Stimulated activated CD4-positive, alpha-beta T cell treated with anti-CD3 and anti-CD28 coated beads, Interleukin-1b, Interleukin-23, amount 100 ng/mL, for 48 hours (primary cell): ENCODE measurements at places on chromosomes 2 and 18.
A peak's percentile ranks its signal among the peaks of the same experiment; 100 is the strongest.

DNA sequence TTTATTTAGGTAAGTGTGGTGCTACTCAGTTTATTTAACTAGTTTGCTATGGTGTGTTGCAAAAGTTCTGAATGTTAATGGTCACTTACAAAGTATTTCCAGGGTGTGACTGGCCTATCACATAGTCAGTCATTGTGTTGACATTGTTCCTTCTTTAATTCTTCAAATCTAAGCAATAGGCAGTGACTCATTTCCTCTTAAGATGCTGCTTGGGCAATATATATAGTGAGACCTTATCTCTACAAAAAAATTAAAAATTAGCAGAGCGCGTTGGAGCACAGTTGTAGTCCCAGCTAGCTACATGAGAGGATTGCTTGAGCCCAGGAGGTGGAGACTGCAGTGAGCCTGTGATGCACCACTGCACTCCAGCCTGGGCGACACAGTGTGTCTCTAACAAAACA lies 5.8 kb upstream of the CCDC88A start:
- DNase-seq = no peak

DNA sequence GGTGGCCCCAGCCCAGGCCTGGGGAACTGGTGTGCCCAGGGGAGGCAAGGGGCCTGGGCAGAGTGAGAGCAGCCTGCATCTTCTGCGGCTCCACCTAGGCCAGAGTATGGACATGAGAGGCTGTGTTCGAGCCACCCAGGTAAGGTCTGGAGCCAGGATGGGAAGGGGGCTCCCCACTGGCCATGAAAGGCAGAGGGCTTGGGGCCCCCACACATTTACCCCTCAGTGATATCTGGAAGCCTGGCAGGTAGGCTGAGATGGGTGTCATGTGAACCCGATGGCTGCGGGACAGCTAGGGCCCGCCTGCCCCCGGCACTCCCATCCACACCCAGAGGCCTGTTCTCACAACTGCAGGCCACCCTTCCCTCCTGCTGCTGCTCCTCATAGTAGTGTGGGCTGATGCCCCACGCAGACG lies 13.2 kb downstream of the ADRA2B start:
- no peak for DNase-seq

- DNase-seq = no peak
Observed at GRCh38 chr2:187875261-187876141, 321.3 kb upstream of the TFPI start.

DNA sequence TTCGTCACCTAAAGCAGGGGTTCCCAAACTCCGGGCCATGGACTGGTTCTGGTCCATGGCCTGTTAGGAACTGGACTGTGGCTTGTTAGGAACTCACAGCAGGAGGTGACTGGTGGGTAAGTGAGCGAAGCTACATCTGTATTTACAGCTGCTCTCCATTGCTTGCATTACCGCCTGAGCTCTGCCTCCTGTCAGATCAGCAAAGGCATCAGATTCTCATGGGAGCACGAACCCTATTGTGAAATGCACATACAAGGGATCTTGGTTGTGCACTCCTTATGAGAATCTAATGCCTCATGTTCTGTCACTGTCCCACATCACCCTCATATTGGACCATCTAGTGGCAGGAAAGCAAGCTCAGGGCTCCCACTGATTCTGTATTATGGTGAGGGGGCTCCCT lies 217.0 kb downstream of the ZFP36L2 start:
- DNase-seq = no peak

DNA sequence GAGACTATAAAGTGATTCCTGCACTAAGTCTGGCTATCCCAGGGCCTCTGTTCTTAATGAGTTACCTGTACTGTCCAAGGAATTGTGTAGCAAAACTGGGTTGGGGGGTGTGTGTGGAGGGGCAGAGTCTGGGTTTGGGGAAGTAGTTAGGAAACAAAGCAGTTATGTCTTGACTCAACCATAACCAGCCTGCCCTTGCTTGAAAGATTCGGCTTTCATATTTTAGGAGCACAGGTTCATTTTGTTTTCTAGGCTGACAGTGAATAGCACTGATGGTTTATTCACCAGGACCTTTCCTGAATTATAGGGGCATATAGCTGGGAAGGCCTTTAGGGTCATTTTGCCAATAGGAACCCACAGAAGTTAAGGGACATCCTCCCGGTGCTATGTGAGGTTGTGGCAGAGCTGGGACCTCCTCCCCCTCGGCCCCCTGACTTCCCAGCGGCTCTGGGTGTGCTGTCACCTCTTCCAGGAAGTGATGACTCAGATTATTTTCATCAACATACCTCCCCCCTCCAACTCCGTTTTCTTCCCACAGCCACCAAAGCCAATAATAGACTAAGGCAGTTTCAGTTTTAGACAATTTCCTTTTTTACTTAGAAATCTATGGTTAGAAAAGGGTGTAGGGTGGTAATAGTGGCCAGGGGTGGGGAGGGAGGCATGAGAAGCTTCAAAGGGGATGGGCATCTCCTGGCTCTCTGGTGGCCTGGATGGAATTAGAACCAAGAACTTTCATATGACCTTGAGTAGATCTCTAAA lies 44.8 kb downstream of the SETBP1 start:
- peak; percentile 72 for DNase-seq

DNA sequence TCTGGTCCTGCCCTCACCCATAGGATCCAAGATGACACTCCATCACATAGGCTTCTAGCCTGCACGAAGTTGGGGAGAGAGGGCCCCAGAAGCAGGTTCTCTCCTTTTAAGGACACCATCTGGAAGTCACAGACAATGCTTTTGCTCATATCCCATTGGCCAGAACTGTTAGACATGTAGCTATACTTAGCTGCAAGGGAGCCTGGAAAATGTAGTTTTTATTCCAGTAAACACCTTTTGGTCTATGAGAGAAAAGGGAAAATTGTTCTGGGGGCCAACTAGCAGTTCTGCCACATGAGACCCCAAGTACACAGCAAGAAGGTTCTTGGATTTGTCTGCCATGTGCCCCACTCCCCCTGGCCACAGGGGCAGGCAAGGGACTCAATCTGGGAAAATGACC lies 206.1 kb downstream of the ZFP36L2 start:
- DNase-seq = no peak

- DNase-seq = no peak
Observed at GRCh38 chr2:98514879-98515249, 70.2 kb downstream of the INPP4A start.

DNA sequence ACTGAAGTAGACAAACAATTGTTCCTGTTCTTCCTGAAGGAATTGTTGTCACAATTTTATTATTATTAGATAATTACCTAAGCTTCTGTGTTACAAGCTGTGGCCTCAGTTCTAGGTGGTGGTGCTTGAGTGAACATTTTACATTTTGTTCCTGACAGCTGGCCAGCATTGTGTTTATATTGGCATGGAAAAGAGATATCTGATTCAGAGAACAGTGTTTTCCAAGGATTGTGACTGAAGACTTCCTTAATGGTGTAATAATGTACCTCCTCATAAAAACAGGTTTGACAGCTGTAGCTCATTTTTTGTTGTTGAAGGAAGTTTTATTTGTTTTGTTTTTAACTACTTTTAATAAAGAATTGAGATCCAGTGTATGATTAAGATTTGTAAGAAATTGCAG lies 95.2 kb downstream of the EPB41L5 start:
- no peak for DNase-seq

DNA sequence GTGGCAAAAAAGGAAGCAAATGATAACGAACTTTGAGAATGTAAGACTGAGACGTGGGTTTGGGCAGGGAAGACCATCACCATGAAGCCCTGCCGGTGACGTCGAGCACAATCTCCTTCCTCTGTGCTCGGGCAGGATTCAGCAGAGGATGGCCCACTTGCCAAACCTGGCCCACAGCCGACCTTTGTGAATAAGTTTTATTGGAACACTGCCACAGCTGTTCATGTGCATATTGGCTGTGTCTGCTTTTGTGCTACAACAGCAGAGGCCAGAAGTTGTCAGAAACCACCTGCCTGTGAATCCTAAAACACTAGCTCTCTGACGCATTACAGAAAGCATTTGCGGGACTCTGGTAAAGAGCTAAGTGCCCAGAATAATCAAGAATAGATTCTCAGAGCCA lies 223.9 kb downstream of the MYT1L start:
- DNase-seq = no peak

DNA sequence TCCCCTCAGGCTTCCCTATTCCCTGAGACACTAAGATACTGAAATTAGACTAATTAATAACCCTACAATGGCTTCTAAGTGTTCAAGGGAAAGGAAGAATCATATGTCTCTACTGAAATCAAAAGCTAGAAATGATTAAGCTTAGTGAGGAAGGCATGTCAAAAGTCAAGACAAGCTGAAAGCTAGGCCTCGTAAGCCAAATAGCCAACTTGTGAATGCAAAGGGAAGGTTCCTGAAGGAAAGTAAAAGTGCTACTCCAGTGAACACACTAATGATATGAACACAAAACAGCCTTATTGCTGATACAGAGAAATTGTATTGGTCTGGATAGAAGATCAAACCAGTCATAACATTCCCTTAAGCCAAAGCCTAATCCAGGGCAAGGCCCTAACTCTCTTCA lies 10.0 kb downstream of the ZC3H8 start:
- peak; percentile 9 for DNase-seq

DNA sequence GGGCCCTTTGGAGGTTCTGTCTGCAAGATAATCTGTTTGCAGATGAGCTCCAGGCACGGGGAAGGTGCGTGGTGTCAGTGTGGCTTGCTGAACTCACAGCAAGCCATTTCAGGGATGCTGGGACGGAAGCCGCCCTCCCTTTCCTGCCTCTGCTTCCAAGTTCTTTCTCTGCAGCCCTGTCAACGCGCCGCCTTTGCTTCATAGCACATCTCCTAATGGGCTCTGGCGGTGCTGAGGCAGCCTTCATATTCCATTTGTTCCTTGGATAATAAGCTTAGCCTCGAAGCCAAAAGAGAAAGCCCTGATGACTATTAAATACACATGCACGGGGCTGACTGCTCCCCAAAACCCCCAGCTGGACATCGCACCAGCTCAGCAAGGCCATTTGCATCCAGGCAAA lies 81.7 kb upstream of the TAF1B start:
- DNase-seq = no peak

DNA sequence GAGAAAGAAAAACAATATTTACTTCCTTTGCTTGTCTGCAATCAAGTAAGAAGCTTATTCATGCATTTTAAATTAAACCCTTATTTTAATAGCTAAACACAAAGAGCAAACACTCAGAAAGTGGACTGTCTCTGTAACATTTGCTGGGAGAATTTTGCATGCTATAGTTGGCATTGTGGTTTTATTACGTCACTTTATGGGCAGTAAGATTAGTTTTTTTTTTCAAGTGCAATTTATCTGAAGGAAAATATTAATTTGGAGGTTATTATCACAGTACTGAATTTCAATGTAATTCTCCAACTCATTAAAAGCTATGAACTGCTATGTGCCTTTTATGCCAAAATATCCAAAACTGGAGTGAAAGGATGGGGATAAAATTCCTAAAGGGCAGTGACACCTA lies 103.3 kb downstream of the TMEFF2 start:
- DNase-seq = no peak

DNA sequence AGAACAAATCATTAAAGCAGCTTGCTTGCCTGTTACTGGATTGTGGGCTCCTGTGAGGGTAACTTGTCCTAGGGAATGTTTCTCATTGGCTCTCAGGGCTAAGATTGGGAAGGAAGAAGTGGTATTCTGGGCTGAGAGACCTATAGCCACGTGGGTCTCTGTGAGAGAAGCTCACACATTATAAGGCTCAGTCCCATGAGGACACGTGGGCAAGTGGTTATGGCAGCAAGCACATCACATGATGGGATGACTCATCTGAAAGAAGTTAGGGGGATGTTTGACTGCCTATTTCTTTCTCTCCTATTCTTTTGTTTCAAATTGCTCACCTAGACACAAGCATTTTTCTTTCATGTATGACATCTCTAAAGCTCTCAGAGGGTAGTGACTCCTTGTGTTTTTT lies 418.0 kb upstream of the ST6GAL2 start:
- DNase-seq = no peak

- DNase-seq = no peak
Observed at GRCh38 chr18:41887100-41887499, 67.9 kb upstream of the PIK3C3 start.

GRCh38 chr2:179636100-179636980 lies 225.1 kb downstream of the ZNF385B start:
- DNase-seq = no peak

DNA sequence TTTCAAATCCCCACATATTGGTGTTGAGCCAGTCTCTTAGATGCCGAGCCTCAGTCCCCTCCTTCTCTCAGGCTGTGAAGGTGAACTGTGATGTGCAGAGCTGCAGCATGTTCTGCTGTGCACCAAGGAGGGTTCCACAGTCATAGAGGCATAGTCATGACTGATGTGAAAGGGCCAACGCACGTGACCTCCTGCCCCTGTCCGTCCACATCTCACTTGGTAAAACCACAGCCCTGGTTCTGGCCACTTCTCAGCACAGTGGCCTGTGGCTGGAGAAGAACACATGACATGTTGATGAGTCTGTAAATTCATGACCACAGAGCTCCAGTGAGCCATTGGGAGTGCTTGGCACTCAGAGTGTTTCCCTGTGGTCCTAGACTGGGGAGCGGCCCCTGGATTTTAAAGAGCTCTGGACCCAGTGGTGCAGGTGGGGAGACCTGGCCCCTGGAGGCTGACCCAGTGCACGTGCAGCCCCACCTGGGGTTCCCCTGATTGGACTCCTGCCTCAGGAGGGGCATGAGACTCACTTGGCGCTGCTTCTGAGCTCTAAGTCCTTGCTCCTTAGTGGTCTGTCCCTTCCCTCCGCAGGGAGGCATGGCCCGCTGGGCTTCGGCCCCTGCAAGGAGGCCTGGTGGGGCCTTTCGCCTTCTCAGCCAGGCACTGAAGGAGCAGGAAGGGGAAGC lies 25.3 kb downstream of the INPP4A start:
- no peak for DNase-seq

DNA sequence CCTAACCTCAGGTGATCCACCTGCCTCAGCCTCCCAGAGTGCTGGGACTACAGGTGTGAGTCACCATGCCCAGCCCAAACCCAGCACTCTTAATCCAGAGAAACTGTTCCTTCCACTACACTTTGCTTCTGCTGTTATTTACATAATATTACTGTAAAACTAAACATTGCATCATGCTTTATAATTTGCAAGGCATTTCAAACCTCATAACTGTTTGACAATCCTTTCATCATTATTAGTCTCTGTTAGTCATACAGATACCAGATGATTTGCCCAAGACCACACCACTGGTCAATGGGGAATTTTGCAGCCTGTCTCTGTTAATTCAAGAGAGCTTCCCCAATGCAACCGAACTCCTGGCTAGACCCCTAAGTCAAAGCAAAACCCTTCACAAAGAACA lies 338.3 kb downstream of the ALK start:
- no peak for DNase-seq

GRCh38 chr2:130337735-130338325 lies 4.9 kb upstream of the IMP4 start:
- no peak for DNase-seq

GRCh38 chr2:11050565-11050964 lies 104.7 kb upstream of the SLC66A3 start:
- no peak for DNase-seq

- no peak for DNase-seq
Observed at GRCh38 chr2:241213041-241213440, 24.6 kb downstream of the ANO7 start.
